Left renal pelvis (tissue), 4 donors: ENCODE measurements at places on chromosomes 16 and 17. TPM values are rescaled to one million over a fixed set of nuclear protein-coding genes. Genes with fewer than 3 reads are reported as not detected.
A peak's percentile ranks its signal among the peaks of the same experiment; 100 is the strongest.

DNA sequence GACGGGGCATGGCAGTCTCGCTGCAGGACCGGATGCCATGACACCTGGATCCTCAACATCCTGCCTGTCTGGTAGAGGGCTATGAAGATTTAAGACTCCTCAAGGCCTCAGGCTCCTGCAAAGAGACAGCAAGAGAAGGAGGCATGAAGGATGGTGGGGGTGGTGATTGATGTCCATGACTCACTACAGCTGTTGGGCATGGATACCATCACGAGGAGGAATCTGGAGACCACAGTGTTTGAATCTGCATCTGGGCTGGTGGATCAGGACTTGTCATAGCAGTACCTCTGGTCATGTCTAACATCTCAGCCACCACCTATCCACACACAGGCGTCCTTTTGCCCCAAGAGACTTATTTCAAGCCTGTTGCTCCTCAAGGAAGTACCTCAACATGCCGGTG is 50.2 kb upstream of the WSCD1 start:
- no peak for DNase-seq

DNA sequence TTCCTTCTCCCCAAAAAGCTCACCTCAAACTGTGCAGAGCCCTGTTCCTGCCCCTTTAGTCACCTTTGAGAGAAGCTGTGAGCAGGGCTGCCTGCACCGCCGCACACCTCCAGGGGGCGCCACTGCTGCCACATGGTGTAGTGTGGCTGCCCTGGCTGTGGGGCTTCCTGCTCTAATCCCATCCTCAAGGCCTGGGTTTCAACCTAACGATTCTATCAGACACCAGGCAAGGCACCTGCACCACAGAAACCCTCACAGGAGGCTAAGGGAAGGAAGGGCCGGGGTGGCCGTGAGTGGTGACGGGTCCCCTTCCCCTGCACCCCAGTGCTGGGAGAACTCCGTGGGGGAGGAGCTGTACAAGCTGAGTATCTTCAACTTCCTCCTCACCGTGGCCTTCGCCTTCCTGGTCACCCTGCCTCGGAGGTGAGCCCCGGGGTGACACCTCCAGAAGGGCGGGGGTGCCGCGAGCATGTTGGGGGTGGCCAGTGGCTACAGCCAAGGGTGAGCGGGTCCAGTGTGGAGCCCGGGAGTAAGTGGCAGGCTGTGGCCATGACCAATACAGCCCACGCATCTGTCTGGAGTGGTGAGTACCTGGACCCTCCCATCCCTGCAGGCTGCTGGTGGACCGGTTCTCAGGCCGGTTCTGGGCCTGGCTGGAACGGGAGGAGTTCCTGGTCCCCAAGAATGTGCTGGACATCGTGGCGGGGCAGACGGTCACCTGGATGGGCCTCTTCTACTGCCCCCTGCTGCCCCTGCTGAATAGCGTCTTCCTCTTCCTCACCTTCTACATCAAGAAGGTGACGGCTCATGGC is 7.0 kb downstream of the TMC8 start:
- DNase-seq: no peak

The RCVRN gene
- 0.32 TPM for polyA plus RNA-seq

The EVI2B gene
- polyA plus RNA-seq: 1.4 TPM

DNA sequence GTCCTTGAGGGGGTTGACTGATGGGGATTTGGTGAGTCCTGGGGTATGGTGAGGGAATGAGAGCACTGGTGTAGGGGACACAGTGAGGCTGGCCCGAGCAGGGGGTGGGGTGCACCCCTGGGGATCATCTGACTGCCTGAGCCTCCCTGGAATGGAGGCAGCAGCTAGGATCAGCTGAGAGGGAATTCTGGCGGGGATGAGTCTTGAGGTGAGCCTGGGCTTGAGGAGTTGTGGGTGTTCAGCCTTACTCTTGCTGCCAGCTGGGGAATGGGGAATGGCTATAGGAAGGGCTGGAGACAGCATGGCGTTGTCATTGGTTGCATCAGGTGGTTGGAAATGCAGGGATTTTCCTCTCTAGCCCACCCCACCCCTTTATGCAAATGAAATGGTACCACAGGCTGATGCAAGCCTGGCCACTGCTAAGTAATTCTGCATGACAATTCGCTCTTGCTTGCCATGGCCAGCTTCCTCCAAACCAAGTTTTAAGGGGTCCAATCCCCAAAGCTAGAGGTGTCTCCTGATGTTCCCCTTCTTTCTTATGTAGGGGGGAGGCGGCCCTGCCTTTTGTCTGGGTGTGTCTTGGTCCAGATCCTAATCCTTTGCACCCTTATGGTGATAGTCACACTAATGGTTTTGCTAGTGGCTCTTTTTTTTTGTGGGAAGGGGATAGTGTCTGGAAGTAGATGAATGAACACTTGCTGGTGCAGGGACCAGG is 7.5 kb downstream of the NFE2L1 start:
- no peak for DNase-seq

The PRAC1 gene
- polyA plus RNA-seq: not detected

DNA sequence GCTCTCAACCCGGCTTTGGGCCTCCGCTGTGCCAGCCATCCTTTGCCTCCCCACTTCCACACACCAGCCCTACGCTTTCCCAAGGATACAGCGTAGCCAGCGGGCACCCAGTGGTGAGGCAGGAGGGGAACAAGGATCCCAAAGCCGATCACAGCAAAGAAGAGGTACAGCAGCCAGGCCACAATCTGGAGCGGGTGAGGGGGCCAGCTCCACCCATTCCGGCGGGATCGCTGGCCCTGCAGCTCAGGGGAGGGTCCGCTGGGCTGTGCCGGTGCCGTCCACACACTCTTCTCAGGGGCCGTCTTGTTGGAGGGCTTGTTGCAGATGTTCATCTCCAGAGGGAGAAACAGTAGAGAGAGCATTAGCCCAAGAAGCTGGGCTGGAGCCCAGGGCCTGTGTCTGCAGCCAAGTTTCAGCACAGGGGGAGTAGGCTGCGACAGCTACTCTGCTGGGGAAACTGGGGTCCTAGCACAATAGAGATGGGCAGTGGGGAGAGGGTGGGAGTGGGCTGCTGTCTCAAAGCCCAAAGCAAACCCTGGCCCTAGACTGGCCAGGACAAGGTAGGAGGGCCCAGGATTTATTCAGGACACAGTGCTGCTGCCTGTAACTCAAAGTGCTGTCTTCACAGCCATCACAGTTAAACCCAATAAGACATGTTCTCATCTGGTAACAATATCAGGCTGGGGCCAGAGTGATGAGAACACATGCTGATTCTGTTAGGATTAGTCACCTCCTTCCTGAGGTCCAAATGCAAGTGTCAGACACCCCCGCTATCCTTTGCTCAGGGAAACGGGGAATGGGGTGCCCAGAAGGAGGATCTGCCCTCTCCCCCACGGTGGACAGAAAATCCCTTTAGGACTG is 9.9 kb downstream of the ZDHHC1 start:
- no peak for DNase-seq

The CHST4 gene
- polyA plus RNA-seq: 0.38 TPM

DNA sequence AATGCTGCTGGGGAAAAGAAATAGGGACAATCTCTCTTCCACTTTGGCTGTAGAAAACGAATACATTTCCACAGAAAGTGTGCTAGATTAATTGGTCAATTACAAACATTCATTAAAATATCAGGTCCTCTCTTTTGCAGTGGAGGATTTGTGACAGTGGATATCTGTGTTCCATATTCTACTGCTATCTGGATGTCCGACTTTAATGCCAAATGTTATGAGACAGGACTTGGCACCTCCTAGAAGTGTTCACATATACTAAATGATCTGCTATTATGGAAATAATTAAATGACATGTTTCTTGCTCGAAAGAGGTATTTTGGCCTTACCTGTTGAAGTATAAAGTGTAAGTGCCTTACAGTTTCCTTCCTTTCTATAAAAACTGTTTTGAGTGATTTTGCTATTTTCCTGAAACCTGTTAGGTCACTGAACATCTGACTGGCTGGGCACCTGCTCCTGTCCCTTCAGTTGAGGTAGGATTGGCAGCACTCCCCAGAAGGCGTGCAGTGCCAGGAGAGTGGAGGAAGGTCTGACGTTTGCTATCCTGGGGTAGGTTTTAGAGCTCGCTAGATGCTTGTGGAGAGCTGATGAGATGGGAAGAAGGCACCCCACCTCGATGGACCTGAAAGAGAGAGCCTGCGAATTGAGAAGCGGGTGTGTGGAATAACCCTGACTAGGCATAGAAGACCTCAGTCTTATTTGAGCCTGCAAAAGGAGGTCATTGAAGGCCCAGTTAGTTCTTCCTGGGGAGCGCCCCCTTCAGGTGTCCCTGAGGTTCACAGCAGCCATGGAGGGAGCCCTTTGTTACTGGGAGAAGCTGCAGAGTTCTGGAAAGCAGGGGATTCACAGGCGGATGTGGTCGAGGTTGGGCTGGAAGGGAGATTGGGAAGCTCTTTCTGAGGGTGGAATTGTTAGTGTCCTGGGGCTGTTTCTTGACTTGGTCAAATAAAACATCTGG is 159.4 kb upstream of the ZNF267 start:
- no peak for DNase-seq

DNA sequence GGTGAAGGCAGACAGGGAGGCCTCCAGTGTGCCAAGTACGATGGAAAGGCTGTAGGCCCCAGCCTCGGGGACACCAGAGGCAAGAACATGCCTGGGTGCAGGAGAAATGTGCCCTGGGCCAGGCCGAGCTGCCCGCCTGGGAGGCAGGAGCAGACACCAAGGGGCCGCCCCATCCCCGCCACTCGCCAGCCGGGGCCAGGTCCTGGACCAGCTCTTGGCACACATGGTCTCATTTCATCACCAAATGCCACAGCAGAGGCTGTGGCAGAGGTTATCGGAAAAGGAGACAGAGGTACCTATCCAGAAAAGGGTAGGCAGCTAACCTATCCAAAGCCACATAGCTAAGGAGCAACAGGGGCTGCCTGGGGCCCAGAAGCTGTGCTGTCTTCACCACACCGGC is 31.3 kb downstream of the PEMT start:
- DNase-seq: no peak

GRCh38 chr17:34859652-34860051 is 101.6 kb downstream of the CCT6B start:
- no peak for DNase-seq

DNA sequence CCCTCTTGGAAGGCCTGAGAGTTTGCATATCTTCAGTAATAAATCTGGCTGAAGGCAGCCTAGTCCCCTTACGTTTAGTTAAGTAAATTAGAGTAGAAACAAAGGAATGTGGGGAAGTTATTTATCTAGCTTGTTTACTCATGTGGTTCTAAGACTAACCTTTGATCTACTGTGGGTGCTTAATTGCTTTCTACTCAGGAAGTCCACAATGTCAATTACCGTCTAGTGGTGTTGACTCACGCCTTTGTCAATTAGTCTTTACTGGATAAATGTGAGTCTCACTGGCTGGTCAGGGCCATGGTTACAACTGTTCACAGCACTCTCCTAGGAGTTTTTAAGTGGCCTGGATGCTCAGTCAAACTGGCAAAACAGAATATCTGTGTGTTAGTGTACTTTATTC is 2338.4 kb downstream of the TP53TG3F start:
- DNase-seq: no peak

GRCh38 chr17:35245196-35245486 is 2.3 kb downstream of the SLFN5 start:
- DNase-seq: no peak

DNA sequence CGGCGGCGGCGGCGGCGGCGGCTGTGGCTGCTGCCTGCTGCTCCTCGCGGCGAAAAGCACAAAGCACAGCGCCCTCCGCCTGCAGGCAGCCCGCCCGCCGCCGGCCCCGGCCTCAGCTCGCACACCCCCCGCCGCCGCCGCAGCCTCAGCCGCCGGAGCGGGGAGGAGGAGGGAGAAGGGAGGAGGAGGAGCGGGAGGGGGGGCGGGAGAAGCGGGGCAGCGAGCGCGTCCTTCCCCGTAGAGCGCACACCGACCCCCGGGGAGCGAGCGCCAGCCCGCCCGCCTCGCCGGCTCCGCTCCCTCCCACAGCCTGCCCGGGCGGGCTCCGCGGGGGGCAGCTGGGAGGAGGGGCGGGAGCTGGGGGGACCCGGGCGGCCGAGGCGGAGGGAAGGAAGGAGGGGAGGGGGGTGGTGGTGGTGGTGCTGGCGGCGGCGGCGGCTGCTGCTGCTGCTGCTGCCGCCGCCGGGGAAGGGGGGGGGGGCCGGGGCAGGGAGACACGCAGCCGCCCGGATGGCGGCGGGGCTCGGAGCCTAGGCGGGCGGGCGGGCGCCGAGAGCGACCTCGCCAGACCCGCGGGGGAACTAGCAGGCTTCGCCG is at the start of gene UBTF:
UBTF (minus strand) TSS at position 60 of the 597 bp plus-strand sequence. CDS start 1,446 bp downstream, outside the sequence.
- peak; percentile 65 for DNase-seq

DNA sequence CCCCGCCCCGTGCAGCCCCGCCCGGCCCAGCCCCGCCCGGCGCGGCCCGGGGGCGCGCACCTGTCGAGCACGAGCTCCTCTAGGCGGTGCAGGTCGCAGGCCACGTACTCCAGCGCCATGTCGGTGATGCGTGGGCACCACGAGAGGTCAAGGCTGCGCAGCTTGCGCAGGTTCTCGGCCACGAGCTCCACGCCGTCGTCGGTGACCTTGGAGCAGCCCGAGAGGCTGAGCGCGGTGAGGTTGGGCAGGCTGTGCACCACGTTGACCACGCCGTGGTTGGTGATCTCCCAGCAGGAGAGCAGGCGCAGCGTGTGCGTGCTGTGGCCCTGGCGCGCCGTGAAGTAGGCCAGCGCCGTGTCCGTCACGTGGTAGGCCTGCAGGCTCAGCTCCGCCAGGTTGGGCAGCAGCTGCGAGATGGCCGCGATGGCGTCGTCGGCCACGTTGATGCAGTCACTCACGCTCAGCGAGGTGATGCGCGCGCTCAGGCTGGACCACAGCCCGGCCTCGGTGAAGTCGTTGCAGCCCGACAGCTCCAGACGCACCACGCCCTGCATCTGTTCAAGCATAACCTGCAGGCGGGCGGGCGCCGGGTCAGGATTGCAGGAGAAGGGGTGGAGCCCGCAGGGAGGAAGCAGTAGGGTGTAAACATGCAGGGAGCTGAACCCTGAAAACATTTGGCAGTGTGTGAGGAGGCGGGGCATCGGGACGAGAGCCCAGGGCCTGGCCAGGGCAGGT is 5.3 kb upstream of the WDR24 start:
- DNase-seq: no peak

The SMARCE1 gene
- polyA plus RNA-seq: 327 TPM

DNA sequence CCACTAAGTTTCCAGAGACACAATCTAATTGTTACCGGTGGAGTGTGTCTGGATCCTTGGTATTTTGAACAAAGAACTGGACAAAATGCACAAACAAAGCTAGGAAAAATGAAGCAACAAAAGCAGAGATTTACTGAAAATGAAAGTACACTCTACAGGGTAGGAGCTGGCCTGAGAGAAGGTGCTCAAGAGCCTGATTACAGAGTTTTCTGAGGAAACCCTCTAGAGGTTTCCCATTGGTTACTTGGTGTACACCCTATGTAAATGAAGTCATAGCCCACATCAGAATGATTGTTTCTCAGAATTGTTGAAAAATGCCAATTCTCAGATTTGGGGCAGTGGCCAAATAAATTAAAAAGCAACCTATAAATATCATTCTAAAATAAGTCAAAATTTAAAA is 436.4 kb downstream of the KCNJ18 start:
- DNase-seq: no peak

The ABCA8 gene
- polyA plus RNA-seq: 3.8 TPM

DNA sequence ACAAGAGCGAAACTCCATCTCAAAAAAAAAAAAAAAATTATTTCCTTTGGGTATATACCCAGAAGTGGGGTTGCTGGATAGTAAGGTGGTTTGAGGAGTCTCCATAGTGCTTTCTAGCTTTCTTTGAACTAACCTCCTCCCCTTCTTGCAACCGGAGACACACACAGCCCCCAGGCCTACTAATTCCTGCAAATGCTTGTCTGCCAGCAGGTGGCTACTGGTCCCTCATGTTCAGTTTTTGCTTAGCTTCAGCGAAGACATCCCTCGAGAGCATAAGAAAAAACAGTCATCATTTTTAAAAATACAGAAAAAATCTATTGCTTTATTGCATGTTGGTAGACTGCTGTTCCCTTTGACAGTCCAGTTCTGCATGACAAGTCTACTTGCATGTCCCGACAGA is 439.0 kb downstream of the UTP18 start:
- no peak for DNase-seq
